ENCODE measurements at places on chromosomes 13 and 19.
A peak's percentile ranks its signal among the peaks of the same experiment; 100 is the strongest.

- DNase-seq: peak; percentile 57
These were observed 379.2 kb upstream of the MIR17HG start for GRCh38 chr13:90968166-90968904.

- no peak for DNase-seq
These were observed 222.4 kb downstream of the DACH1 start for GRCh38 chr13:71644579-71644978.

DNA sequence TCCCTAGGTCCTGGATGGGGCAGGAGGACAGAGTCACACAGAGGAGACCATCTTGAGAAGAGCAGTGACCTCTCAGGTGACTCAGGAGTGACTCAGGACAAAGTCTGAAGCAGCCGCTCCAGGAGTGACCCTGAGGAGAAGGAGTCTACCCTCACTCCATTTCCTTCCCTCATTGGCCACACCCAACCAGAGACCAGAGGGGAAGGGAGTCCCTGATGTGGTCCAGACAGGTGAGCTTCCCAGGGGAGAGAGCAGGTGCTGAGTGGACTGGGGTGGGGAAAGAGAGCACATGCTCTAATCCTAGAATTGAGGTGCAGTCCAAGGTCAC is 75.5 kb upstream of the MEDAG start:
- DNase-seq: peak; percentile 21

DNA sequence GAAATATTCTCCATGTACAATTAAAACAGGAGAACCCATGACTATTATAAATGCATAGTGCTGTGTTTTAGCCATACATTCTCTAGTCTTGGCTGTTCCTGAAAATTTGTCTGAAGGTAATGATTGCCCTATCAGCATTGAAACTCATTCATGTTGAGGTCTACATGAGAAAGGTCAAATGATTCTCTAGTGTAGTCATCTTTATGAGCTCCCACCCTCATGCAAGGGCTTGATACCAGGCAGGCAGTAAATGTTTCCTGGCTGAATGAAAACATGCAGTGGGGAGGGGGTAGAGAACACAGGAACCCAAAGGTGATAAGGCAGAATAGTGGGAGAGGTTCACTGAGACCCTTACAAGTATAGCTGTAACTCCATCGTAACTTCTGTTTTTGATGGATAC is 424.3 kb downstream of the COG6 start:
- no peak for DNase-seq

- peak; percentile 85 for DNase-seq
These were observed 965 bp upstream of the EIF3G start for GRCh38 chr19:10120538-10121189.

GRCh38 chr13:106274551-106275203 is 260.8 kb downstream of the EFNB2 start:
- DNase-seq: no peak

GRCh38 chr13:50235604-50236342 is 220.5 kb downstream of the KCNRG start:
- no peak for DNase-seq

DNA sequence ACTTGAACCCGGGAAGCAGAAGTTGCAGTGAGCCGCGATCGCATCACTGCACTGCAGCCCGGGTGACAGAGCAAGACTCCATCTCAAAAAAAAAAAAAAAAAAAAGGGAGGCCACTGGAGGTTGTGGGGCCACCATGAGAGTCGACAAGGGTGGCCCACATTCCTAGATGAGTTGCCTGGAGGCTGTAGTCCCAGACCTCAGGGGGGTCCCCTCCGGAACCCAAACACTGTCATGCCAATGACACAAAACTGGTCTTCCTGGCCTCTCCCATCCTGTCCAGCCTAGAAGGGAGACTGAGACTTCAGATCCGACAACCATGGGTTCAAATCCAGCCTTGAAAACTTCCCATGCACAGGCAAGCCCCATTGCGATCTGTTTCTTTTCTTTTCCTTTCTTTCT is 14.7 kb downstream of the SPC24 start:
- DNase-seq: no peak

DNA sequence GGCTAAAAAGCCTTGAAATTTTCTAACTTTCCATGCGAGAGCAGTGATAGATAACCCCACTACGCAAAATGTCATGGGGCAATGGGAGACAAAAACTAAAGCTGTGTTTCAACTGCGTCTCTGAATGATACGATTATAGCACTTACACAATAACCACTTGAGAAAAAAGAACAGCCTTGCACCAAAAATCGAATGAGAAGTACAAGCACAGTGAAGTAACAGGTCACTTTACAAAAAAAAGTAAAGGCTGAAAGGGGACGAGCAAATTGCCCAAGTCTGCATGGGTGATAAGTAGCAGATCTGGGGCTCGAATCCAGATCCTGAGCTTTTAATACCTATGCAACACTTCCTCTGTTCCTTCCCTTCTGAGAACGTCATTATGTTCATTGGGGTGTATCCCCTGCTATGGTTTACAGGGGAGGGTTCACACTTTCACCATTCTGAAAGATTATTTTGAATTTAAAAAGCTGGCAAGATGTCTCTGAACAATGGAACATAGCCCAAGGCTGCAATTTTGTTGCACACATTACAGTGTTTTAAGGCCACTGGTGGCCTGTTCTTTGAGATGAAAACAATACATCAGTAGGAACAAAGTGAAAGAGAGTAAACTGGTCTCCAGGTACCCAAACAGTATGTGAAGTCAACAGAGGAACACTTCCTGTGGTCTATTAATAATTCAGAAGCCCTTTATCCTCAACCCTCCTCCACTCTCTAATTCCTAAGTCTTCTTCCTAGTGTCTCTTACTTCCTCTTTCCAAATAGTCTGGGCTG is 3.2 kb downstream of the CPB2 start:
- DNase-seq: no peak
